GM04503 (cell line): ENCODE measurements at places on chromosomes 1 and 21.

GRCh38 chr1:10152709-10153284 lies 57.6 kb upstream of the KIF1B start:
- DNase-seq: no peak

GRCh38 chr1:53316766-53317581 lies 10.9 kb downstream of the LRP8 start:
- DNase-seq: no peak

GRCh38 chr1:12543740-12544154 lies 74.3 kb downstream of the DHRS3 start:
- no peak for DNase-seq

- DNase-seq: no peak
Observed at GRCh38 chr1:87215592-87215991, 113.1 kb upstream of the LMO4 start.

DNA sequence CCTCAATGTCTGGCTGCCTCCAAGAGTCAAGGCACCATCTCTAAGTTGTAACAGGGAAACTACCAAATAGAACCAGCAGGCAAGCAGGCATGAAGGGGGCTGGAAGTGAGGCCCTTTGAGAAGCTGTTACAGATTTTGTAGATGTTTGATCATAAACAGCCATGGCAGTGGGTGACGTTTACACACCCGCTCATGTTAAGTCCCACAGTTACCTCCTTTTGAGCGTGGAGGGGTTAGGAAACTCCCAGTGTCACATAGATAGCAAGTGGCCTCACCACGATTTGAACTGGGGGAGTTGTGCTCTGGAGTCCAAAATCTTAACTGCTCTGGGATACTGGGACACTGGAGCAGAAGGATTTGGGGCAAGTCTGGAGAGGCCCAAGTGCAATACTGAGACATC lies 192.4 kb downstream of the HIVEP3 start:
- no peak for DNase-seq

DNA sequence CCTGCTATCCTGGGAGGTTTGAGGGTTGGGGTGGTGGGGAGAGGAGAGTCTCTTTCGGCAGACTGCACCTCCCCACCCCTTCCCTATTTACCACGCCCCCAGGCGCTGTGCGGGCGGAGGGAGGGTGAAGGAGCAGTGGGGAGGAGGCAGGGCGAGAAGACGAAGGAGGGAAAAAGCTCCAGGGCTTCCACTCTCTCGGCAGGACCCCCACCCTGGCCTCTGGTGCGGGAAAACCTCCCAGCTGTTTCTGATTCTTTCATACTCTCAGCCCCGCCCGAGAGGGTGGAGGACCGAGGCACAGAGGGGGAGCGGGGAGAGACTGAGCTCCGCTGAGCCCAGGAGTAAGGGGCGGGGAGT lies 866 bp upstream of the WNT2B start:
- no peak for DNase-seq

DNA sequence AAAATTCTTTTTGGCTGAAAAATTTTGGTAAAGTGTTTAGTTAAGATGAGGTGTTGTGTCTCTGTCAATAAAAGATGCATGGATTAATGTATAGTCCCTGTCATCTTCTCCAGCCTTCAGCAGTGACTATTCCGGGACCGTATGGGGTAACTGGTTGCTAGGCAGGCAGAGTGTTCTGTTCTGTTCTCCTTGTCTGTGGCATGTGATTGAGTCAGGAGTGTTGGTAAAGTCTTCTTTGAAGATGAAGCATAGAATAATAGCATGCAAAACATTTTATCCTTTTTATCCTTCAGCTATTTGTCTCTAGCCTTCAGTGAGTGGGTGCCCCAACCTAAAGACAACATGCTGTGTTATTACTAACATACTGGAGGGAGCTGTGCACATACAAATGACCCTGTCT lies 74.6 kb downstream of the RGL1 start:
- no peak for DNase-seq

GRCh38 chr1:36367798-36368197 lies 17.9 kb downstream of the STK40 start:
- no peak for DNase-seq

DNA sequence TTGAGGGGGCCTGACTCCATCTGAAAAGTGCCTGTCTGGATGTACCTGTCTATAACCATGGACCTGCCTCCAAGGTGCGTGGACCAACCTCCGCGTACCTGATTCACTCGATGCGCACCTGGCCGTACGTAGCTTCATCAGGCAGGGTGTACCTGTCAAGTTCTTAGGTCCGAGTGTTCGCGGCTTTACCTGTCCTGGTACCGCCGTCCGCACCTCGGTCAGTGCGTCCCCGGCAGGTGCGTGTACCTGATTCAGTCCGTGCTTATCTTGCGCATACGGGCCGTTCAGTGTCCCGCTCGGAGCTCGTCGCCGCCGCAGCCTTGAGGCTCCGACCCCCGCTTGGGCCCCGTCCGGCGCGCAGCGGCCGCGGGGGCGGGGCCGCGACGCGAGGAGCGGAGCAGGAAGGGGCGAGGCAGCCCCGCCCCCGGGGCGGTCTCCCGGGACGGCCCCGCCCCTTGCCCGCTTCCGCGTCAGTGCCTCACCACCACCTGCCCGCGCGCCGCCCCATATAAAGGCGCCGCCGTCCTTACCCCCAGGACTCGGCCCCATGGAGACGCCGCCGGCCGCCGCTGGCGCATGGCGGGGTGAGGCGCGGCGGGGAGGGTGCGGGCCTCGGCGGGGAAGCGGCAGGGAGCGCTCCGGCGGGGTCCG lies at the start of gene ZC3H12A:
Gene ZC3H12A, plus strand, starts transcription at position 535 of the 651 bp plus-strand sequence. CDS start 917 bp downstream, outside the sequence.
- DNase-seq: no peak

DNA sequence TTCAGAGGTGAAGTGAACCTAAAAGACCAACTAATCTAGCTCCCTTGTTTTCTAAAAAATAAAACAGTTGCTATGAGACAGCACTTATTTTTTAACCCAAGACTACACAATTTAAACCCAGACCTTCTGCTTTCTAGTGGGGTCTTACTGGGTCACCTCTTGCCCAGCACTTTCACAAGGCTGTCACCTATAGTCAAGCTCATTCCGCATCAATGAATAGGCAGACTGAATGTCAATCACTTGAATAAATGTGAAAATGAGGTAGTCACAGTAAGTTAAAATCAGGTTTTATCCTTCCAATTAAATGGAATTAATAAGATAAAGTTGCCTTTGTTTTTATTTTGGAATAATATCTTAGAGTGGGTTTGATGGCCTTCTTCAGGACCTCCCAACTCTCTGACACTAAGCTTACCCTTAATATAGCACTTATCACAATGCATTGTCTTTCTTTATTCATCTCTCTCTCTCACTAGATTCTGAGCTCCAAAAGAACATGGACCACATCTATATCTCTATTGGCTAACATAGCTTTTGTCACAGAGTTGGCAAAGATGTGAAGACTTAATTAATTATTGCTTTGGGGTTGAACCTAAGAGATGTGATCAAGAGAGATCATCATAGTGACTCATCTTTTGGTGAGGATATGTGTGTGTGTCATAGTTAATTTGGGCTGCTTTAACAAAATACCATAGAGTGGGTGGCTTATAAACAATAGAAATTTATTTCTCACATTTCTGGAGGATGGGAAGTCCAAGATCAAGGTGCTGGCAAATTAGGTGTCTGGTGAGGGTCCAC lies 248.7 kb upstream of the DAB1 start:
- DNase-seq: no peak

- no peak for DNase-seq
Observed at GRCh38 chr21:38182370-38182985, 74.3 kb upstream of the KCNJ15 start.
